Activated gamma-delta T cell treated with anti-CD3 and anti-CD28 coated beads, Interleukin-2, amount 50 U/mL, for 16 hours (primary cell): ENCODE measurements at places on chromosomes 6 and 20.

DNA sequence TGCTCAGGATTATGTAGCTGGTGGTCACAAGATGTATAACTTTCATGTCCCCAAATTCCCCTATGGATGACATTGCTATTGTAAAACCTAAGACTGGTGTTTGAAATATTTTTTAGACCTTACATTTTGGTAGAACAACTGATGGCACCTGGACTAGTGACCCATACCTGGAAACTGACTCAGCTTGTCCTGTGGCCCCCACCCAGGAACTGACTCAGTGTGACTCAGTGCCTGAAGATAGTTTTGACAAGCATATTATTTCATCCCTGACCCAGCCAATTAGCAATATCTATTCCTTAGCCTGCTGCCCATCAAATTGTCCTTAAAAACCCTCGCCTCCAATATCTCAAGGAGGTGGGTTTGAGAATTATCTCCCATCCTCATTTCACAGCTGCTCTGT, 90.9 kb upstream of the GRIK2 start:
- no peak for DNase-seq

DNA sequence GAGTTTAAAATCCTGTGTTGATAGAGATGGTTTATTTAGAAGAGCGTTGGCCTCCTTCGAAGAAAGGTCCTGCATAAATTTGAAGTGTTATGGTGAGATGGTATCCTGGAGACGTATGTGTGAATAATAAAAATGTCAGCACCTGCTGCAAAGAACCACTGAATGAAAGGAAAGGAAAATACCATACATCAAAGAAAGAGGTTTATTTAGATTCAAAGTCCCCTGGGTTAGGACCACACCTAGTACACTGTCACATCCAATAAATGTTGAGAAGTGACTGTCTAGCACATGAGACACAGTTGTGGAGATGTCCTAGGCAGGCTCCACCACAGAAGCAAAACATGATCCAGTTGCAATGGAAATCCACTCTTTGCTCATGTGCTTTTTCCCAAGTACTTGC, 214.7 kb downstream of the PAX1 start:
- no peak for DNase-seq

DNA sequence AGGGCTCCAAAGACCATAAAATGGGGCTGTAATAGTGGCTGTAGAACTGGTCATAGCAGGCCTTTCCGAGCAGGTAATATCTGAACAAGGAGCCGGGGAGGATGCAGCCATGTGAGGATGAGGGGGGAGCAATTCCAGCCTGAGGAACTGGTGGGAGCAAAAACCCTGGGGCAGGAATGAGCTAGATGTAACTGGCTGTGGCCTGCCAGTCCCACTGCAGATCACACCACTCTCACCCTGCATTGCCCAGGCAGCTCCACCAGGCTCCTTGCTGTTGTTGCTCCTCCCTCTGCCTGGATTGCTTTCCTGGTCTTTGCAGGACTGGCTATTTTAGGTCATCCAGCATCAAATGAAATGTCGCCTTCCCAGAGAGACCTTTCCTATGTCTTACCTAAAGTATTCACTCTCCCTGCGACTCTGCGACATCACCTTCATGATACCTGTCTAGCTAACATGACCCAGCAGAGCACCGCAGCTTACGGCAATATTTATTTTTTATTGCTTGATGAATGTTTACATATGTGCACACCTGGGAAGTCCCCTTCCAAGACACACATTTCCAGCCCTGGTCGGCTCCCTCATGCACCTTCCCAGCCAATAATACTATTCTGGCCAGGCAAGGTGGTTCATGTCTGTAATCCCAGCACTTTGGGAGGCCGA, 2.4 kb upstream of the ZFP64 start:
- no peak for DNase-seq

- no peak for DNase-seq
Observed at GRCh38 chr6:148716811-148717210, 30.0 kb upstream of the UST start.

GRCh38 chr6:63899550-63899949, 263.9 kb downstream of the PHF3 start:
- no peak for DNase-seq

GRCh38 chr6:37956711-37957275, 137.3 kb downstream of the ZFAND3 start:
- no peak for DNase-seq

- no peak for DNase-seq
Observed at GRCh38 chr6:82397962-82398692, 34.5 kb downstream of the TPBG start.

DNA sequence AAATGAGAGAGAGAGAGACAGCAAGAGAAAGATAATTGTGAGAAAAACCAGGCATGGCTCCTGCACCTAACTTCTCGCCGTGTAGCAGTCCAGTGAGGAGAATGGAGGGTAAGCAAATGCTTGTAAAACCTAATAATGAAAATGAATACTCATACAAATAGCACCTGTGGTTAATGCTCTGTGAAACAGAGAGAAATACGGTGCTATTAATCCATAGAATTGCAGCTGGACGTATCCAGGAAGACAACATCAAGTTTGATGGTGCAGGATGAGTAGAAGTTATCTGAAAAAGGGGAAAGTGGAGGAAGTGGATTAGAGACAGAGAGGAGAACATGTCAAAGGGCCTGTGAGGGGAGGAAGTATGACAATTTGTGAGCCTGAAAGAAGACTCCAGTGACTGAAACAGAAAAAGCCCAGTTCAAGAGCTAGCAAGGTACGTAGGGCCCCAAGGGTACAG, 89.4 kb upstream of the PAK5 start:
- DNase-seq = no peak

DNA sequence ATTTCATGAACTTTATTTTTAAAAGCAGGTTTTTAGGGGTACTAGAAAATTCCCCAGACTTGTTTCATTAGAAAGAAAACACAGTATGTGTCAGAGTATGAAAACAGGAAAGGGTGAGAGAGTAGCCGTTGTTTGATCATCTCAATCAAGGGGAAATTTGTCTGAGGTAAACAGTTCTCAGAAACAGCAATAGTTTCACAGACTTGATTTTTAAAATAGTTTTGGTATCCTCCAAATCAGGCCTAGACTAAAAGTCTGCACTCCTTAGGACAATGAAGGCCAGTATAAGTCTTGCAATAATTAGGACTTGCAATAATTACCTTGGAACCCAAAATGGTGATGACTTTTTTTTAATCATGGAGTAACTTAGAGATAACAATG, 176.6 kb upstream of the TAB2 start:
- DNase-seq = no peak

DNA sequence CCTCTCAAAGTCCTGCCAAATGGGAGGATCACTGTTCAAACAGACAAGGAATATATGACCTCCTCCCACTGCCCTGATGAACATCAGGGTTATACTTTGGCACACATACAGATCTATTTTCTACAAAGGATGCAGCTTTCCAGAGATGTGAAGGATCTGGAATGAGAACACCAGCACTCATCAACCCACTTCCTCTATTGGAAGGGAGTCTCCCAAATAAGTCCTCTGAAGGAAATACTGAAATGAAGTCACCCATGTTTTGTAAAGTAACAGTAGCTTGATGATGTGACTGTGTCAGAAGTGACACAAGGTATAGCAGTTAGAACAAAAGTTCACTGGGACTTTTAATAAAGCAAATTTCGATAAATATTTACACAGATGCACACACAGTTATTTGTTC, 104.9 kb downstream of the OGFRL1 start:
- DNase-seq = no peak

GRCh38 chr6:53647462-53648094, 18.0 kb downstream of the KLHL31 start:
- DNase-seq = peak; percentile 8

- DNase-seq = no peak
Observed at GRCh38 chr20:47792021-47792618, 6.8 kb upstream of the SULF2 start.

- DNase-seq = no peak
Observed at GRCh38 chr6:99940582-99940981, 53.4 kb downstream of the MCHR2 start.

- DNase-seq = no peak
Observed at GRCh38 chr6:7920425-7920824, 9.8 kb upstream of the TXNDC5 start.

DNA sequence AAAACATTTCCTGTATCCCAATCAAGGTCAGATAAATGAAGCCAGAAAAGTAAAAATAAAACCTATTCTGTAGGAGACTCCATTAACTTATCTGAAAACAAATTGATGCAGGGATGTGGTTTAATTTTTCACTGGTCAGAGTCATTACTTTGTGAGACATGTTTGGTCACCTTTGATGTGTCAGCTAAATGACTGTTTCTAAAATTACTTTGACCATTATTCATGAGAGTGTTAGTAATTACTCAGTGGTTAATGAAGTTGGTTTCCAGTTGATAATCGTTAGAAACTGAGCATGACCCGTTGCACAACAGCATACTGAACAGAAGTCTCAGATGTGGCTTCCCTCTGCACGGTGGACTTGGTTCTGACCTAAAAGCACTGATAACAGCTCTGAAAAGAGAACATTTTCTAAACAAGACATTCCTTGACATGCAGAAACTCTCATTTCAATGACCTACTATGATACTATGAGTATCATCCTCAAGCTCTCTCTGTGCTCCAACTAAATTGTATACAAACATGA, 410.5 kb upstream of the RNF217 start:
- DNase-seq = no peak

GRCh38 chr6:78607189-78607588, 260.2 kb upstream of the IRAK1BP1 start:
- no peak for DNase-seq

GRCh38 chr6:41228616-41229015, 467 bp downstream of the TREML4 start:
- DNase-seq = no peak

GRCh38 chr6:2792330-2793110, 27.3 kb downstream of the WRNIP1 start:
- DNase-seq = no peak

DNA sequence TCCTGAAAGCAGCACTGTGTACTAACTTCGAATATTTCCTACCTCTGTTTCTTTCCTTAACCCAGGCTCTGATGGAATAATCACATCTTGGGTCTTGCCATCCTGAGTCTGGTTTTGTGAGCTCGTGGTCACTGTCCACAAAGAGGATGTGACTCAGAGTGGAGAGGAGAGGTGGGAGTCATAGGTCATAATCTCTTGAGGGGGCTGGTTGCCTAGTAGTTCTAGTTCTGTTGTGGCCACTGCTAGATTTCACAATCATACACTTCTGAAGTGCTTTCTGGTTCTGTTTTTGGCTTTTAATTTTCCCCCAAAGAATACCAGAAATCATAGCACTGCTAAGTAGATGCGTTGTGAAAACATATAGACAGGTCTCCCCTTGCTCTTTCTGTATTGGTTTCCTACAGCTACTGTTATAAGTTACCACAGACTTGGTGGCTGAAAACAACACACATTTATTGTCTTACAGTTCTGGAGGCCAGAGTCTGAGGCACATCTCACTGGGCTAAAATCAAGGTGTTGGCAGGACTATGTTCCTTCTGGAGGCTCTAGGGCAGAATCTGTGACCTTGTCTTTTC, 102.8 kb downstream of the NRSN1 start:
- no peak for DNase-seq

DNA sequence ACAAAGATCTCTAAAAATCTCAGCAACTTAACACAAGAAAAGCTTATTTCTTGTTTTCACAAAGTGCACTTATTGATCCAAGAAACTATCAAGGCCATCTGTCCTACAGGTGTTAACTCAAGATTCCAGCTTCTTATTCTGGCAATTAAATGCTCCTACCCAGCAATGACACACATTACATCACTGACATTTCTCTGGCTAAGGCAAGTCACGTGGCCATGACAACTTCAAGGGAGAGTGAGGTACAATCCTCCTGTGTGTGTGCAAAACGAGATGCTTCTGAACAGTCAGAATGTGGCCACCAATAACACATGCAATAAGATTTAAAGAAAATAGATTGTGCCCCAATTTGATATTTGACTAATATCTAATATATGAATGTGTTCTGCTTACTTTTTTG, 169.3 kb upstream of the BTBD3 start:
- DNase-seq = no peak

DNA sequence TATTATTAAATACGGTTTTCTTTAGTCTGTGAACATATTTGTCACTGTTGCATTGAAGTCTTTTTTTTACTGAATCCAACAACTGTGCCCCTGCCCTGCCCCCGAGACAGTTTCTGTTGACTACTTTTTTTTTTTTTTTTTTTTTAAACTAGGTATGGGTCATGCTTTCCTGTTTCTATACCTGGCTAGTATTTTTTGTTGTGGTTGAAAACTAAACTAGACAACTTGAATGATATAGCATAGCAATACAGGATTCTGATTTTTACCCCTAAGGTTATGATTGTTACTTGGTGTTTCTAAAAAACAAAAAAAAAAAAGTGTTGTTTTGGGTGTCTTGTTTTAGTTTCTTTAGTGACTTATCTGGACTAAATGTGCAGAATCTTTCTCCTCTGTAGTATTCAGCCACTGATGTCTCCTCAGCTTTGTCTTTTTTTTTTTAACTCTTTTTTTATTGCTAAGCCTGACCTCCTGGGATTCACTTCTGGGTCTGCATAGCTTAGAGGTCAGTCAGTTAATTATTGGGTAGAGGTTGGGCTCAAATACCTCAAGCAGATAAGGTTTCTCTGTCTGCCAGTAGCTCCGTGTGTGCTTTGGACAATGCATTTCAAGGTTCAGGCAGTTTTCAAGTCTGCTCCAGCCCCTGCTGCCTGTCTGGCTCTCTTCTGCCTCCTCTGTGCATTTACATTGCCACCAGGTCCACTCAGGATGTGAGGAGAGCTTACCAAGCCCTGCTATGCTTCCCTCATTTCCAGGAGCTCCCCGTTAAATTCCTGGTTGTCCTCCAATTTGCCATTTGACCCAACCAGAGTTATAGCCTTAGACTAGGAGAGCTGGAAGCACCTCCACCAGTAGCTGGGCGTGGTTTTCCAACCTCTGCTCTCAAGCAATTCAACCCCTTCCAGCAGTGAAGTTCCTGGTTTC, 91.4 kb downstream of the SYNDIG1 start:
- no peak for DNase-seq

DNA sequence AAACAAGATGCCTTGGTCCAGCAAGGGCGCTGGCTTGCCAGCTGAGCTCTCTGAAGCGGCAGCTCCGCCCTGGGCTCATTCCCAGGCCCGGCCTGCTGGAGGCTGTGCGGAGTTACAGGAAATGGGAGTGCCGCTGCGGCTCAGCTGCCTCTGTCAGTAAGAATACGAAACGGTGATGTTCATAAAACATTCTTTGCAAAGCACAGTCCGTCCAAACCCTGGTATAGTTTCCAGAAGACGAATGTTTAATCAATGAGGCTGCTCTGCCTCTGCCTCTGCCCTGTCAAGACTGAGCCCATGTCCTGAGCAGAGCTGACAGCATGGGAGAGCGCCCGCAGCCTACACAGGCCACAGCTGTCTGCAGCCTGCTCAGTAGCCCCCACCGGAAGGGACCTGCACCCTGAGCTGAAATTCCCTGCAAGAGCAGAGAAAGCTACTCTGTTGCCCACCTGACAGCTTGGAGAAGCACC, 153.3 kb upstream of the SNX9 start:
- DNase-seq = no peak

DNA sequence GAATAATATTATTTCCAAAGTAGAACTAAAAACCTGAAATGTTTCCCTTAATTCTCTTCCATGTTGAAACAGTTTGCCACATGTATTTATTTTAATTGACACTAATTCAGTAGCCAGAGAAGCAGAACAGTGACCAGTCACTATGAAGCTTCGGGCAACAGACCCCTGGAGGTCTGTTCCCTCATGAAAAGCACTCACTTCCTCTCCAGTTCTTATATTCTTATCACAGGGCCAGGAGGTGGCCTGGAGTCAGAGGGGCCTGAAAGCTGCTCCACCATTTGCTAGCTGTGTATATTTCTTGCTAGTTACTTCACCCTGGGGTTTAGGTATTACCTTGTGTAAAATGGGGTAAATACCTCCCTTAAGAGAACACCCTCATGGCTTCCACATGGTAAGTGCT, 49.1 kb downstream of the MAP7 start:
- no peak for DNase-seq

- no peak for DNase-seq
Observed at GRCh38 chr6:7590918-7591302, 912 bp downstream of the SNRNP48 start.
